ENCODE measurements at places on chromosomes 11 and 22. TPM values are rescaled to one million over a fixed set of nuclear protein-coding genes. Genes with fewer than 3 reads are reported as not detected.
A peak's percentile ranks its signal among the peaks of the same experiment; 100 is the strongest.

DNA sequence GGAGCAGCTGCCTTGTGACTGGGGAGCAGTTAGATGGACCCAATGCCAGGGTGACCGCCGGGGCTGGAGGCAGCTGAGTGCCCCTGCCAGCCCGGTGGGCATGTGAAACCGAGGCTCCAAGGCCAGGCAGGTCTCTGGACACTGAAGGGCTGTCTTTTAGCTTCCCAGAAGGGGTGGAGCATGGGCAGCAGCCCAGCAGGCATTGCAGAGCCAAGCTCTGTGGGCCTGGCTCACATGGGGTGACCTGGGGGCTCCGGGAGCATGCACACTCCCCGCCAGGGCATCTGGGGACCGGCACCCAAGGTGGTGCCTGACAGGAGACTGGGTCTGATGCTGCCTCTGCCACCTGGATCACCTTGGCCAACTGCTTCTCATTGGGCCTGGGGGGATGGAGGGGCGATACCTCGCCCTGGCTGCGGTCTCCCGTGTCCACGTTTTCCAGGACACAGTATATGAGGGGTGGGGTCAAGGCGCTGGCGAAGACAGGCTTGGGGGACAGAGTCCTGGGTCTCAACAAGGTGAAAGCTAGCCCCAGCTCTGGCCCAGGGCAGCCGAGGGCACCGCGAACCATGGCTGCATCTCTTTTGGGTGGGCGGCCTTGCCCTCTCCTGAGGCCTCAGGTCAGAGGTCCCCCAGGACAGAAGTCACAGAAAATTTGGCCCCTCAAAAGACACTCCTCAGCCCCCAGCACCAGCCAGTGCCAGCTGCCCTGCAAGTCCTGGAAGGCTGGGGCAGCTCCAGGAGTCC, 3.5 kb downstream of the INS start:
- DNase-seq = no peak

DNA sequence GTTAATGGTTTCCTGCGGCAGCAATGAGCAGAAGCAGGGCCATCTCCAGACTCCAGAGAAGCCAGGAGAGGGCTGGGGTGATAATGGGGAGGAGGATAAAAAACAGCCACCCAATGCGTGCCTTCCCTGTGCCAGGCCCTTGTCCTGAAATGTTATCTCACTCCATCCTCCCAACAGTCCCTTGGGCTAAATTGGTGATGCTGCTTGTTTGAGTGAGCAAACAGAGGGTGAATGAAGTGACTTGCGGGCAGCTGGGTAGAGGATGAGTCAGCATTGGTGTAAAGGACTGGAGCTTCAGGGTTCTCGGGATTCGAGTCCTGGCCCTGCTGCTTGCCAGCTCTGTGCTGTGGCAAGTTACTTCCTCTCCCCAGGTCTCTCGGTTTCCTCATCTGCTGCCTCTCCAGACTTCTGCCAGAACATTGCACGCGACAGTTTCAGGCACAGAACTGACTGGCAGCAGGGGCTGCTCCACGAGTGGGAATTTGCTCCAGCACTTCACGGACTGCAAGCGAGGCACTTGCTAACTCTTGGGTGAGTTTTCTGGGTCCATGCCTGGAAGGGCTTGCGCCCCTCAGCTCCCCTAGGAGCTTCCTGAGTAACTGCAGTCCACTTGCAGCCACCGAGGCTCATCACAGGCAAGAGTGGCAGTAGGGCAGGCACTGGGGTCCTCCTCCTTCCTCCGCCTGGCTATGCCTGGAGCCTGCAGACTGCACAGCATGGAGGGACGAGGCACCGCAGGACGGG, at the start of gene P2RY6:
Gene P2RY6, plus strand, starts transcription at position 403 of the 744 bp plus-strand sequence. CDS start 24,181 bp downstream, outside the sequence.
- DNase-seq = no peak

GRCh38 chr22:38462960-38463784, 4.7 kb upstream of the KDELR3 start:
- no peak for DNase-seq

Gene C22orf42
- not detected for total RNA-seq

GRCh38 chr22:31561238-31561887, 65.0 kb downstream of the SFI1 start:
- DNase-seq = peak; percentile 77

Gene OR10D3
- not detected for total RNA-seq

DNA sequence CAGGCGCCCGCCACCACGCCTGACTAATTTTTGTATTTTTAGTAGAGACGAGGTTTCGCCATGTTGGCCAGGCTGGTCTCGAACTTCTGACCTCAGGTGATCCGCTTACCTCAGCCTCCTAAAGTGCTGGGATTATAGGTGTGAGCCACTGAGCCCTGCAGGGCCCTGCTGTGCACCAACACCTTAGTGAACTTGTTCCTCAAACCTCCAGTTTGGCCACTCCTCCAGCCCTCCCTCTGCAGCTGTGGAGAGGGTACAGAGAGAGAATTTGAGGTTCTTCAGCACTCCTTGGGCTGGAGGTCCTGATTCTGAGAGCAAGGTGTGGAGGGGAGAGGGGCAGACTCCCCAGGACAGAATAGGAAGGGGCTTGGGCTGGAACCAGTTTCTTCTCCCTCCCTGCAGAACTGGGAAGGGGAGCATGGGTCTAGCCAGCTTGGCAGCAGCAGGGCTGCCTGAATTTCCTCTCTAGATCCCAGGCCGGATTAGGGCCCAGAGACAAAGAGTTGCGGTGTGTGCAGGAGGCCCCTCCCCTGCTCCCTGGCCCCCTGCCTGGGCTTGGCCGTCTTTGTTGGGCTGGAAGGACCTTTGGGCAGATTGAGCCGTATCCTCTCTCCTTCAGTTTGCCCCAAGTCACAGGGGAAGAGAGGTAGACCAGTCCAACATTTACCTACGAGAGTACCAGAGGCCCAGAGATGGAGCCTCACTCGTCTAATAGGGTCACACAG, 2.3 kb upstream of the PEX16 start:
- DNase-seq = peak; percentile 35

Gene OAF
- total RNA-seq = 18.6 TPM

Gene PPP1CA
- total RNA-seq = 71.2 TPM

Gene MRGPRE
- total RNA-seq = not detected

DNA sequence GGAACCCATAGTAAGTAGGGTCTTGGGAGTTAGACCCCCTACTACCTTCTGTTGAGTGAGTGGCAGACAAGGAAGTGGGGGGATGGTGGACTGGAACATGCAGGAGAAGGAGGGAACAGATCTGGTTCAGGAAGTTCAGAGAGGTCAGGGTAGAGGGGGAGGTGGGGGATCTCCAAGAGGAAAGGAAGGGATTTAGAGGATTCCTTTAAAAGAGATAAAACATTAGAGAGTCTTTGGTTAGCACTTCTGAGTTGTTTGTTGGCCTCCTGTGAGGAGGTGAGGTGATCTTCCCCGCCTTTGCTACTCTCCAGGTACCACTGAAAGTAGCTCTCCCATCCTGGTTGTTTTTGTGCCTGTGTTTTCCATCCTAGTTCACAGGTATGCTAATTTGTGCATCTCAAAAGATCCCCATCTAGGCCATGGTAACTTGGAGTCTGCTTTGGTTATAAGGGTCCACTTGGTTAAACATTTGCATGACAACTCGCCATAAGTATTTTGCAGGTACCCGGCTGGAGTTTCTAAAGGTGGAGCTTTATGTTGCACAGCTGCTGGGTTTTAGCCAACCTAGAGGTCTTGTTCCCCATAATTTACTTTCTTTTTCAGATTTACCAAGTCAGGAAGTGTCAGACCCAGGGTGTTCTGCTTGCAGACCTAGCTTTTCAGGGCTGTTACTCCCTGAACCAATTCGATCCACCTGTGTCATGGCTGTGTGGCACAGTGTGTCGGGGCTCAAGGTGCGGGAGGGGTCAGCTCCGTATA, 79.3 kb upstream of the SORL1 start:
- no peak for DNase-seq

- DNase-seq = no peak
Measured at GRCh38 chr11:79309407-79309806, 131.4 kb downstream of the TENM4 start.

DNA sequence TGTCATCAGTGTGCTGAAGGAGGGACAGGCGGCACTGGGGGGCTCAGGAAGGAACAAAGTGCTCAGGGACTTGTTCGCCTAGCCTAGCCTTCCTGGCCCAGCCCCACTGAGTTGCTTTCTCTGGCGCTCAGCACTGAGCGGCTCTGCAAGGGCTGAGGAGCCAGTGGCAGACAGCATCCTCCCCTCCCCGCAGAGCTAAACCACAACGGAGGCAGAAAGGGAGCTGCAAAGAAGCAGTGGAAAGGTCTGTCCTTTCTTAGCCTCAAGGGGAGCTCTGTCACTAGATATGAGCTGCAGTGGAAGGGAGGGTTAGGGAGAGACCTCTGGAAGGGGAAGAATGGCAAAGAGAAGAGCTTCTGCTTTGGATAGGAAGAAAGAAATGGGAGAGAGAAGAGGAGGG, 89.7 kb upstream of the PHOX2A start:
- DNase-seq = no peak

DNA sequence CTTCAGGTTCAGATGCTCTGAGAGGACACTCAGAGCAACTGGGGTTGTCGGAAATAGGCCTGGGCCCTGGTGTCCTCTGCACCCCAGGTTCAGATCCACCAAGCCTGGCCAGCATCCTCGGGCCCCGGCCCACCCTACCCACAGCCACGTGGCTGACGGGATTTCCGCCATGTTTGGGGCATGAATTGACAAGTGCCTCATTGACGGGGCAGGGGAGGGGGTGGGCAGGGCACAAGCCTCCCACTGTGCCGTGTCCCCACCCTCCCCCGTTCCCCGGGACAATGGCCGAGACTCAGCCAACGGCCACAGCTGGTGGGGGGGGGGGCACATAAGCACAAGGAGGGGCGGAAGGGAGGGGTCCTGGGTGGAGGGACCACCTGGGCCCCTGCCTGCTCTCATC, 8.5 kb downstream of the MYRF start:
- peak; percentile 89 for DNase-seq

Gene OVCH2
- total RNA-seq = not detected

Gene APOL3
- 12.2 TPM for total RNA-seq

DNA sequence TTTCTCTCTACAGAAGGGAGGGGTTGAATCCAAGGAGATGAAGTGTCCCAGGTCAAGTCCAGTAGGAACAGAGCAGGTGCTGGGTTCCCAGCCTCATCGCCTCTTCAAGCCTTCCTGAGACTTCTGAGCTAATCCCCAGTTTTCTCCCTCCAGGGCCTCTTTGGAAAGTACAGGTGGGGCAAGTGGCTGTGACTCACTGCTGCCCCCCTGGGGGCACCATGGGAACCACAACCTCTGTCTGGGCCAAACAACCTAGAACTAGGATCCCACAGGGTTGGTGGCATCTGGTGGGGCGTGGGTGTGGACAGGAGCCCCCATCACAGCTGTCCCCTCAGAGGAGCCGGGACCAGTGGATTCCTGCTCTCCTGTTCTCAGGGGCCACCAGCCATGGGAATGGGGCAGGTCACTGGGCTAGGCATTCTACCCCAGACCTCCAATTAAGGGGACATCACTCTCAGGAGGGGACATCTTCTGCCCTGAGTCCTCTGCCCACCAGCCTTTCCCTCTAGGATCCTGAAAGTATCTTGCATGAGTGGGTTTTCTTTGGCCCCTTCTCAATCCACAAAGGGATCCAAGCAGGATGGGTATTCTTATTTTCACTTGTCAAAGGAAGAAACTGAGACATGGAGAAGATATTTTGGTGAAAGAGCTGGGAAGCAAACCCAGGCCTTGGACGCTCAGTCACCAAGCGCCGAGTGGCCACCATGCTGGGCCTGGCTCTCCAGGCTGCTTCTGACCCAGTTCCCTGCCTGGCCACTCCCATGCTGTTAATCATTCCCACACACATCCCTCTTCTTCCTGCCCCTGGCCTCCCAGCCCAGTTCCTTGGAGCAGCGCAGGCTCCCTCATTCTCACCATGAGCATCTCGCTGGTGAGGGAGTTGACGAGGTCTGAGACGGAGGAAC, 23.8 kb downstream of the LRRC10B start:
- no peak for DNase-seq

DNA sequence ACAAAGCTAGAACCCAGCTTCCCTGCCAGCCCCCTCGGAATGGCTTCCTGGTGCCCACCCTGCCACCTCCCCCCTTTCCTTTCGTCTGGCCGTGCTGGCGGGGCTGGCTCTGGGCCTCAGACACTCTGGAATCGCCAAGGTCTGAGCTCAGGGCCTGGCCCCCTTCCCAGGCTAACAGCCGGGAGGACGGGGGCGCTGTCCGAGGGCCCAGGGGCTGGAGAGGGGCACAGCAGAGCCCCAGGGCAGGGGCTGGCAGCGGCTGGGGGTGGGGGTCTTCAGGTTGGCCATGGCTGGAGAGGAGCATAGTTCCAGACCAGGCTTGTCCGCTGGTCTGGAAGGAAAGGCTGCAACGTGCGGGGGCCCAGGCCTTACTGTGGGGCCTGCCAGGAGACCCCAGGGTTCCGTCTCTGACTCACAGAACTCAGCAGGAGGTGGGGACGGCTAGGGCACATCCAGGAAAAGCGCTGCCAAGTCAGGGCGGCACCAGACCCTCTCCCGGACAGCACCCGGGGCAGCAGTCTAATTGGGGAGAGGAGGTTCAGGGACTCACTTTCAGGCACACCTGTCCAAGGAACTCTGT, 861 bp upstream of the LTBP3 start:
- DNase-seq = no peak

- no peak for DNase-seq
Measured at GRCh38 chr11:35308157-35308556, 111.2 kb downstream of the SLC1A2 start.

DNA sequence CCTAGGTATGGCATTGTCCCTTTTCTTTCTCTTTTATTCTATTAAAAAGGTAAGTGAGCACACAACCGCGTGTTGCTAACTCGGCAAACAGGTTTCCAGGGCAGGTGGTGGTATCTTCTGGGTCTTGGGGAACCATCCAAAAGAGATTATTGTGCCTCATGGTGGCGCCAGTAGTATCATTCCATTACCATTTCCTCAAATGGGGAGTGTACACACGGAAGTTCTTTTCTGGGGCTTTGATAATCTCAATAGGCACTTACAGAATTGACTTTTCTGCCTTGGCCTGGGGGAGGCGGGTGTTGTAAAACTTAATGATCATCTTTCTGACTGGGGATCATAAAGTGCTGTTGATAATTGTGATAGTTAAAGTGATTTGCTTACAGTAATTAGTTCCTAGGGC, 234.1 kb downstream of the KIRREL3 start:
- no peak for DNase-seq

Gene PTPN5
- 120 TPM for total RNA-seq

DNA sequence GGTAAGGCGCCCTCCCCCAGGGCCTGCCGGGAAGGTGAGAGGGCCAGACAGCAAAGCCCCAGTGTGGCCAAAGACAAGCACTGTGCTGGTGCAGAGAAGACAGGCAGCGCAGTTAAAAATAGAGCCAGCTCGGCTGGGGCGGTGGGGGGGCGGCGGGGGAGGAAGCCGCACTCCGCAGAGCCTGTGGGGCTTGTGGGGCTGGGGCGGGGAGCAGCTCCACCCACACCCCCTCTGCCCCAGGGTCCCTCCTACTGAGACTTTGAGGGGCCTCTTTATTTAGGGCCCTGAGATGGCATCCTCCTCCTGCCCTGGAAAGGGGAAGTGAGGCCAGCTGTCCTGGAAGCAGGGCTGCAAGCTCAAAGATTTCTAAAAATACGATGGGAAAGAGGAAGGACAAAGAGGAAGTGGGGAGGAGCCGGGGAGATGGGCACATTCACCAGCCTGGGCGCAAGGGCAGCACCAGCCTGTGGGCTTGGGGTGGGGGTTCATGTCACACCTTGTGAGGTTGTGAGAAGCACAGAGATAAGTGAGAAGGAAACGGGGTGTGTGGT, 2.6 kb downstream of the CYTH4 start:
- no peak for DNase-seq

Gene EHF
- total RNA-seq = 1.5 TPM

All from dorsolateral prefrontal cortex (tissue), 122 donors.